Progenitor cell of endocrine pancreas (in vitro differentiated cells): ENCODE measurements at places on chromosomes 7 and 10.
A peak's percentile ranks its signal among the peaks of the same experiment; 100 is the strongest.

DNA sequence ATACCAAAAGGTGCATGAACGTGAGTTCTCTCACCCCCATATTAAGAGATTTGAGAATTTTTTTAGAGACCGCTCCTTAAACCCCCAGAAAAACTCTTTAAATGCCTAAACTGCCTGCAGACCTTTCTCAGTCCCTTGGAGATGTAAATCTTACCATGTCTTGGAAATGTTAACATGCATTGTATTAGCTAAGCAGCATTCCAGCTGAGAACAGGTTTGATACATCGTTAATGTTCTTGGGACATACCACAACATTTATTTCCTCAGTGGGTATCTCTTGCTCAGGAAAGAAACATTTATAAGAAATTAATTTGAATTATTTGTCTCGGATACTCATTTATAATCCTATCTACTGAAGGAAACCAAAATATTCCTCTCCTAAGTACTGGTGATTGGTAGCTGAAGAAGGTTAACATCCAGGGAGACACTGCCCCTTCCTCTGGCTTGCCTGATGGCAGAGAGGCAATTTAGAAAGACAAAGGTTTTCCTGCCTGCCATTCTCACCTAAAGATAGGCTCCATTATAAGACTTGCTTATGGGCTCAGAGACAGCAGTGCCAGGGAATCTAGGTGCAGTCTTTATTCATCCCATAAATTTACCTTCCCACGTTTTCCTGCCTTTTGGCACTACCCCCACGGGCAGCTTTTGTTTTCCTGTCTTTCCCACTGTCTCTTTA is 141.2 kb downstream of the COBL start:
- no peaks in the 10 kb centered on the region for H3K4me1 ChIP-seq
- DNase-seq = no peak
- H3K27ac ChIP-seq = no peak overlapping the region
- H3K36me3 ChIP-seq = no peaks in the 10 kb centered on the region
- H3K27me3 ChIP-seq = no peaks in the 10 kb centered on the region

GRCh38 chr7:42832667-42833066 is 79.2 kb downstream of the C7orf25 start:
- no peaks in the 10 kb centered on the region for H3K36me3 ChIP-seq
- H3K4me3 ChIP-seq = no peak overlapping the region
- peaks cover 26% of the 10 kb centered on the region for H3K27me3 ChIP-seq
- H3K27ac ChIP-seq = no peak overlapping the region

GRCh38 chr7:106283501-106283830 is 1.3 kb downstream of the NAMPT start:
- peaks cover 11% of the 10 kb centered on the region for H3K4me1 ChIP-seq
- no peaks in the 10 kb centered on the region for H3K27me3 ChIP-seq
- DNase-seq = no peak
- H3K27ac ChIP-seq = peak overlapping the region; percentile 93

DNA sequence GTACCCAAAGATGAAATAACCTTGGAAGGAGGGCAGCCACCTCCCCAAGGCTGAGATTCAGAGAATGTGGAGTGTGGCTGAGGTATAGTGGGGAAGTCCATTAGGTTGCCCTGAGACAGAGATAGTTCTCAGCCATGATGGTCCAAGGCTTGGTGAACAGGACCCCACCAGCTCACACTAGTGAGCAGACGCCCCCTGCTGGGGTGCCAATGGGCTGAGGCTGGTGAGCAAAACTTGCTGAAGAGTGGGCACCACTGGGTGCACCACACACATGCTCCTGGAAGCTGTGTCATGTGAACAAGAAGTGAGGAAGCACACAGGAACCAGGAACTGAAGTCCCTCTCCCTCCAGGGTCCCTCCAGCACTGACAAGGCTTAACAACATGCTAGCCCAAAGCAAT is 8.9 kb downstream of the FBXL13 start:
- no peak overlapping the region for H3K4me3 ChIP-seq
- peak; percentile 14 for DNase-seq
- H3K4me1 ChIP-seq = peaks cover 5% of the 10 kb centered on the region
- peaks cover 19% of the 10 kb centered on the region for H3K36me3 ChIP-seq
- no peak overlapping the region for H3K27ac ChIP-seq

DNA sequence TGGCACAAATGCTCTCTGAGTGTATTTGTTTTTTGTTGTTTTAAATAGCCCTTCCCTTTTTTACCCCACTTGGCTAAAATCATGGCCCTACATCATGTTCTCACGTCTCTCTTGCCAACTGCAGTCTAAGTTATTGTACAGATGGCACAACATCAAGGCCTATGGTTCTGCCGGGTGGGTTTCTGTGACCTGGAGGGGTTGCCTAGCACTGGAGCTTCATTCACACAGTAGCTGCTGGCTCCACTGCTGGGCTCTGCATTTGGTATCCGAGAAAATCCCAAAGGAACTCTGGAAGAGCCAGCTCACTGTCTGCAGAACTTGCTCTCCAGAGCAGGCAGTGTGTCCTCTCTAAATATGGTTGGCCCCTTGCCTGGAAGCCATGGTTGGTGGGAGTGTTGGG is 120.6 kb downstream of the LRRC4 start:
- no peak overlapping the region for H3K4me3 ChIP-seq
- no peaks in the 10 kb centered on the region for H3K27me3 ChIP-seq
- DNase-seq = no peak

GRCh38 chr10:7192831-7193361 is 217.9 kb downstream of the SFMBT2 start:
- no peak for DNase-seq
- peaks cover 39% of the 10 kb centered on the region for H3K36me3 ChIP-seq
- no peak overlapping the region for H3K4me3 ChIP-seq
- H3K4me1 ChIP-seq = peaks cover 4% of the 10 kb centered on the region
- peaks cover 2% of the 10 kb centered on the region for H3K27me3 ChIP-seq
